ENCODE measurements at places on chromosomes 1 and 21.

DNA sequence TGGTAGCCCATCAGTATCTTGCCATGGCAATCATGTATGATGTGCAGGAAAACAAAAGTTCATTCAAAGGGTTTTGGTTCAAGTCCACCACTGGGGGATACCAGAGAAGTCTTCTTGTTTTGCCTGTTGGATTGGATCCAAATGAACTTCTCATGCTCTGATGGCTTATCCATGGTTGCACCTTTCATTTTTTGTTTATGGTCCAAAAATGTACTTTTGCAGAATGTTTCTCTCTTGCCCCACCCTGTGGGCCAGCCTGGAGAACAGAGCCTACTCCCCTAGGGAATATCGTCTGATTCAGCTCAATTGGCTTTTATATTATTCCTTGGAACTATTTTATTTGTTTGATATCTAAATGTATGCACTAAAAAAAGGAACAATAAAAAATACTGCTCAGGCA, 20.1 kb upstream of the CLCA1 start:
- no peak for DNase-seq

- no peak for DNase-seq
Observed at GRCh38 chr1:51070011-51070410, 32.0 kb upstream of the C1orf185 start.

- no peak for DNase-seq
Observed at GRCh38 chr1:182163821-182164223, 102.3 kb upstream of the ZNF648 start.

DNA sequence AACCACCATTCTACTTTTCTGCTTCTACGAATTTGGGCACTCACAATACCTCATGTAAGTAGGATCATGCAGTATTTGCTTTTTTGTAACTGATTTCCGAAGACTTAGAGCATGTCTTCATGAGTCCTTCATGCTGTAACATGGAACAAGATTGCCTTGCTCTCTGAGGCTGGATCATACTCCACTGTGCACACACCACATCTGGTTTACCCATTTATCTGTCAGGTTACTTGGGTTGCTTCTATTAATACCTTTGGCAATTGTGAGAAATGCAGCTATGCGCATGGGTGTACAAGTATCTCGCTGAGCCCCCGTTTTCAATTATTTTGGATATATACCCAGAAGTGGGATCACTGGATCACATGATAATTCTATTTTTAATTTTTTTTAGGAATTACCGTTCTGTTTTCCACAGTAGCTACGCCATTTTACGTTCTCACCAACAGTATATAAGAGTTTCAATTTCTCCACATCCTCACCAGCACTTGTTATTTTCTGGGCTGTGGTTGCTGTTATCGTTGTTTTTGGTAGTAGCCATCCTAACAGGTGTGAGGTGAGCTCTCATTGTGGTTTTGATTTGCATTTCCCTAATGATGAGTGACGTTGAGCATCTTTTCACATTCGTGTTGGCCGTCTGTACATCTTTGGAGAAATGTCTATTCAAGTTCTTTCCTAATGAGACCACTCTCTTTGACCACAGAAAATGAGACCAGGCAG, 10.7 kb upstream of the SLC2A5 start:
- DNase-seq: no peak

Data from activated T-helper 1 cell treated with anti-CD3 and anti-CD28 coated beads, Interleukin-2, amount 50 U/mL, for 16 hours (primary cell).